GM23248 (cell line): ENCODE measurements at places on chromosomes 2 and 18. TPM values are rescaled to one million over a fixed set of nuclear protein-coding genes. Genes with fewer than 3 reads are reported as not detected.
A peak's percentile ranks its signal among the peaks of the same experiment; 100 is the strongest.

- DNase-seq, result no peak
Measured at GRCh38 chr2:223618172-223619035, 16.2 kb upstream of the SCG2 start.

DNA sequence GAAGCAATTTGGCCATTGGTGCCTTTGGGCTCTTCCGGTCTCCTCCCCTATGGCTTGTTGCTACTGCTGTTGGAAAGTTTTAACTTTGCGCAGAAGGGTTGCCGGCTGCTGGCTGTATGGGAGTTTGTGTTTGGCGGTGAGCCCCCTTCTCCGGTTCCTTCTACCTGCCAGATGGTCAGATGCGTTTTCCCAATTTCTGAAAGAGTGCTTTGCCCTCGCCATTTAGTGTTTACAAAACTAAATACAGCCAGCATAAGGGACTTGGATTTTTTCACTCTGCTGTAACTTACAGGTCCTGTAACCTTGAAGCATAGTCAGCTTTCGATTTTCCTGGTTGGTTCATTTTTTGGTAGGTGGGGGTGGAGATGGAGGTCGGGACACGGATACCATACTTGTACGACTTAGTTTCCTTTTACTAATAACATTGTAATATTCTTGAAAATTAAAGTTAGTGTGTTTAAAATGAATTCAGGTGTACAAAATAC is 604 bp downstream of the COQ10B start:
- DNase-seq, result no peak

- DNase-seq, result peak; percentile 0
Measured at GRCh38 chr2:148455791-148456190, 188.8 kb upstream of the EPC2 start.

- no peak for DNase-seq
Measured at GRCh38 chr2:168821577-168821976, 19.1 kb downstream of the NOSTRIN start.

- no peak for DNase-seq
Measured at GRCh38 chr2:241994086-241994485, 124.6 kb downstream of the RTP5 start.

DNA sequence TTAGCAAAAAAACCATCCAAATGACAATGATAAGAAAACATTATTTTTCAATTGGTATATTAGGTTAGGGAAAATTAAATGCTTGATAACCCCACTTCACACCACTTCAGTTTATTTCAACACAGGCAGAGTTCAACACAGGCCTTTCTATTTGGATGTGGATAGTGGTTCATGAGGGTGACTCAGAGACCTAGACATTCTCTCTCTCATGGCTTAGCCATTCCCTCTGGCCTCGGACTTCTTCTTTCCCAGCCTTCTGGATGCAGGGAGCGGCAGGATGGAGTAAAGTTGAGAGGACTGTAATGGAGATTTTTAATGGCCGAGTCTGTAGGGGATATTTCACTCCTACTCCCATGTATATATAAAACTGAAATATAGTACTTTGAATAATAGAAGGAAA is 109.7 kb downstream of the CTNNA2 start:
- peak; percentile 2 for DNase-seq

- no peak for DNase-seq
Measured at GRCh38 chr2:173204316-173204715, 128.7 kb downstream of the MAP3K20 start.

GRCh38 chr18:11114653-11115052 is 34.7 kb downstream of the PIEZO2 start:
- no peak for DNase-seq

GRCh38 chr2:238863749-238864206 is 15.9 kb downstream of the TWIST2 start:
- DNase-seq, result no peak

GRCh38 chr2:45276914-45277313 is 267.7 kb upstream of the SIX2 start:
- no peak for DNase-seq

DNA sequence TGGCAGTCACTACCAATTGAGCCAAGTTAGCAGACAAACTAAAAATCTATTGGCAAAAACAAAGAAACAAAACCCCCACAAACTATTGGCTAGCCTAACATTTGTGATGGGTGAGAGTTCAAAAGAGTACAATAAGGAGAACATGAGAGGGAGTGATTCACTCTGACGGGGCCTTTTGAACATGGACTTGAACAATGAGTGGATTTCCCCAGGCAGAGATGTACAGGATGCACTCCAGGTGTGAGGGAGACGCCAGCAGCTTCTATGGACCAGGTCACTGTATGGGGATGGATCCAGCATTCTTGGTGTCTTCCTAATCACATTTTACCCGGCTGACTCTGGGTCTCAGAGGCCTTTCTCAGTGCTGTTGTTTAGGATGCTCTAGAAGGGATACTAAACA is 167.5 kb upstream of the SMAD2 start:
- no peak for DNase-seq

GRCh38 chr18:56402872-56403516 is 235.4 kb downstream of the TXNL1 start:
- DNase-seq, result peak; percentile 91

The ABCB11 gene
- not detected in 2 replicates for total RNA-seq

The LYPD6 gene
- 3.9 TPM in 2 replicates for total RNA-seq

- no peak for DNase-seq
Measured at GRCh38 chr2:37061013-37061711, 23.0 kb downstream of the HEATR5B start.
